ENCODE measurements at places on chromosomes 3 and 15.

DNA sequence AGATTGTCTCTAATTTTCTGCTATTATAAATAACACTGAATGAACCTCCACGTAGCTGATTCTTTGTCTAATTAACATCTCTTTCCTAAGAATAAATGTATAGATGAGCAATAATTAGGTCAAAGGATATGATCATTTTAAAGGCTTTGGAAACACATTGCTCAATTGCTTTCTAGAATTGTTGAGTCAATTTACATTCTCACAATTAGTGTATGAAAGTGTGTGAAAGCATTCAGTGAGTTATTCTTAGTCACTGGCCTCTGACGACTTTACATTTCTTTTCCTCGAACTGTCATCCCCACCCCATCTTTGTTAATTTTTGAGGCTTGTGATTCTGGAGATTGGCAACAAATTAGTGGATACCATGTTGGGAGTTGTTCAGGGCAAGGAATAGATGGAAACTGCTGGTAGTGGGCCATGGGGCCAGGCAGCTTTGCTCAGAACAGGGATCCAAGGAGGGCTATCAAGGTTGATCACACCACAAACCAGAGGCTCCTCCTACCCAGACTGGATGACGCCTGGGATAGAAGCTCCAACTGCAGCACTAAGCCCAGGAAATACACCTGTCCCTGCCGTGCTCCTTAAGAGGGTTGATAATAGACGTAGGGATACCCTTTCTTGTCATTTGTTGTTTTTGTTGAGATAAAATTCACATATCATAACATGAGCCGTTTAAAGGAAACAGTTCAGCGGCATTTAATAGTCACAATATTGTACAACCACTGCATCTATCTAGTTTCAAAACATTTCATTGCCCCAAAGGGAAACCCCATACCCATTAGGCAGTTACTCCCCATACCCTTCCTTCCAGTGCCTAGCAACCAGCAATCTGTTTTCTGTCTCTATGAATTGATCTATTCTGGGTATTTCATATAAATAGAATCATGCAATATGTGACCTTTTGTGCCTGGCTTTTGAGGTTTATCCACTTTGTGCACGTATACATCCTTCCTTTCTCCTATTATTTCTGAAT, 27.9 kb downstream of the EIF1B start:
- DNase-seq = no peak

GRCh38 chr3:128274837-128275236, 121.6 kb downstream of the EEFSEC start:
- peak; percentile 30 for DNase-seq

DNA sequence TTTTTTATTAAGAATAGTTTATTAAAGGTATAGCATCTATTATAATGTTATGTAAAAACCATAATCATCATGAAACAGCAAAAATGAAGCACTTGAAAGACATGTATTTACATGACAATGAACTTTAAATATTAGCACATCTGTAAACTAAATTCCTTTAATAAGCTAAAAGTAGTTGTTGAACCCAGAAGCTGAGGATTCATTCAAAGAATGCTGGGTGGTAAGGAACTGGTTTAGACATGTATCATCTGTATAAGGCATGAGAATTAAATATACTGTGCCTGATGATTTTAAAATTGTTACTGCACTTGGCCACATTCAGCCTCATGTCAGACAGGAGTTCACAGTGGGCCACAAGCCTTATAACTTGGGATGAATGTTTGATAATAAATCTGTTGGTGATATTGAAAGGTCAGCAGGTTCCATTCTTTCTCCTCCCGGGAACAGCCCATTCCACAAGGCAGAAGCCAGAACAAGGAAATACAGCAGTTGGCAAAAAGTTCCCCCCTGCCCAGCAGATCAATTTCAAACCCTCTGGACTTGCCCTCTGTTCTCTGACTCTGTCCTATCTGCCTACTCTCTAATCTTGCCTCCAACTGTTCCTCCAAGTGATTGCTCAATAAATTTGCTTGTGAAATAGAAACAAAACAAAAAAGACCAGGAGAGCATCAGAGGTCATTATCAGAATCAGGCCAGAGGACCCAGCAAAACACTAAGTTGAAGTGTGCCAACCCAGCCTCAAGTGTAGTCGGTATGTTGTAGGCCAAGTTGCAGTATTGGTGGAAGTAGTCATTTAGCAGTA, 49.8 kb upstream of the TEX264 start:
- DNase-seq = no peak

GRCh38 chr3:107493134-107493533, 29.6 kb upstream of the BBX start:
- no peak for DNase-seq

DNA sequence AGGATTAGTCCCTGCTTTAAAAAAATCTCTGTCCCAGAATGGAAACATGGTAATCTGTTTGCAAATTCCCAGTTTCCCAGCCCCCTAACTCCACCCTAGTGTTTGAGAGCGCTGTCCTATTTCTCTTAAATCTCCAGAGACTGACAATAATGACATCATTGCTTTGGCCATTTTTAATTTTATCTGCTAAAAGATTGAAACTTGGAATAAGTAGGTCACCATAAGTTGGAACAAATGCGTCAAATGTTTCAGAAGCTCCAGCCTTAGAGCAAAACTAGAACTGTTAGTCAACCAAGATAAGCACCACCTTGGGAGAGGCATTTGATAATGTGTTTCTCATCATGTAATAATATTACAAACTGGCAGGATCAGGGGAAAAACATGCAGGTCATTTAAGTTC, 25.7 kb upstream of the MB21D2 start:
- no peak for DNase-seq

DNA sequence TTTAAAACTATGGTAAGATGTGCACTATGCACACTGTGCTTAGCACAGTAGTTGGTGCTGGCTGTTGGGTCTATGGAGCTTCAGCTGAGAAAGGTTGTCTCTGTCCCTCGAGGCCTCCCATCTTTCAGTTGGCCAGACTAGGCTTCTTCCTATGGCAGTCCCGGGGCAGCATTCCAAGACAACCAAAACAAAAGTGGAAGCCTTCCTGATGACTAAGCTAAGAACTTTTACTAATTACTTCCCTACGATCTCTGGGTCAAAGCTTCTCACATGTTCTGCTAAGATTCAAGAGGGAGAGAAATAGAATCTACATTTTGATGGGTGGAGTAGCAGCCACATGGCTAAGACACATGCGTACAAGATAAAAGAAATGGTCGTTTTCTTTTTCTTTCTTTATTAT, 342.8 kb downstream of the TUSC7 start:
- DNase-seq = no peak

DNA sequence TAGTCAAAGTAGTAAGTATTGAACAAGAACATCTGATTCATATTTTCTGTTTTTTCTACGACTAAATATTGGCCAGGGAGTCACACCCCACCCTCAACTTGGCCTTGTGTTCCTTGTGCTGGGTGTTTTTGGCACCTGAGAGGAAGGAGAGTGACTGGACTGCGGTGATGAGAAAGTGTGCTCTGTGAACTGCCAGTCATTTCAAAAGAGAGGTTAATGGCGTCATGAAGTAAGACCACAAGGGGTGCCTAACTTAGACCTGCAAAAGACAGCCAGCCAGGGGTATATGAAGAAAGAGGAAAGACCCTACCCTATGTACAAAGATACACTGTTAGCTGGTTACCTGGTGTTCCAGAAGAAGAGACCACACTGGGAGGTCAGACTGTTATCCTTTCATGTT, 58.4 kb upstream of the COL8A1 start:
- no peak for DNase-seq

GRCh38 chr3:72659596-72659995, 188.6 kb downstream of the SHQ1 start:
- no peak for DNase-seq

DNA sequence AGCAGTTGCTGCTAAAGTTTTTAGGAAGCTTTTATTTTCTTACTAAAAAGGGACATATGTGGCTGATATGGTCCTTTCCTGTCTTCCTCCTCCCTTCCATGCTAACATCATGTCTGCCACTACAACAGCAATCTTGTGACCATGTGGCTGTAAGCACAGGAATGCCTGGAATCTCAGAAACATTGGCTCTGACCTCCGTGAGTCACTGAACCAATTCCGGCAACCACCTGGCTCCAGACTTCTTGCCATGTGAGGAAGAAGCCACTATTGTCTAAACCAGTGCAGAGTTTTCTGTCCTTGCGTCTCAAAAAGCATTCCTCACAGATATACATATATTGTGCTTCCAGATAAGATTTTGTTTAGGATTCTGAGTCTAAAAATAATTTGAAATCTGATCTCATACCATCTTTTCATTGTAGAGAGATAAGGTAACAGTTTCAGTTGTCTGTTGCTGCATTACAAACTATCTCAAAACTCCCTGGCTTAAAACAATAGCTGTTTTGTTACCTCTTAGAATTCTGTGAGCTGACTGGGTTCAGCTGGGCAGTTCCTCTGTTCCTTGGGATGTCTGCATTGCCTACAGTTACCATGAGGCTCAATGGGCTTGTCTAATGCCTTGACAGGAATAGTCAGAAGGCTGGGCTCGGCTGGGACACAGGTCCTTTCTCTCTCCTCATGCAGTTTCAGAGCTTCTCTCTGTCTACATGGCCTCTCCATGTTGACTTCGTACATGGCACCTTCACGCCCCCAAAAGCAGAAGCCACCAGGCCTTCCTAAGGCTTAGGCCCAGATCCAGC, 77.3 kb upstream of the MAGI1 start:
- DNase-seq = peak; percentile 79

DNA sequence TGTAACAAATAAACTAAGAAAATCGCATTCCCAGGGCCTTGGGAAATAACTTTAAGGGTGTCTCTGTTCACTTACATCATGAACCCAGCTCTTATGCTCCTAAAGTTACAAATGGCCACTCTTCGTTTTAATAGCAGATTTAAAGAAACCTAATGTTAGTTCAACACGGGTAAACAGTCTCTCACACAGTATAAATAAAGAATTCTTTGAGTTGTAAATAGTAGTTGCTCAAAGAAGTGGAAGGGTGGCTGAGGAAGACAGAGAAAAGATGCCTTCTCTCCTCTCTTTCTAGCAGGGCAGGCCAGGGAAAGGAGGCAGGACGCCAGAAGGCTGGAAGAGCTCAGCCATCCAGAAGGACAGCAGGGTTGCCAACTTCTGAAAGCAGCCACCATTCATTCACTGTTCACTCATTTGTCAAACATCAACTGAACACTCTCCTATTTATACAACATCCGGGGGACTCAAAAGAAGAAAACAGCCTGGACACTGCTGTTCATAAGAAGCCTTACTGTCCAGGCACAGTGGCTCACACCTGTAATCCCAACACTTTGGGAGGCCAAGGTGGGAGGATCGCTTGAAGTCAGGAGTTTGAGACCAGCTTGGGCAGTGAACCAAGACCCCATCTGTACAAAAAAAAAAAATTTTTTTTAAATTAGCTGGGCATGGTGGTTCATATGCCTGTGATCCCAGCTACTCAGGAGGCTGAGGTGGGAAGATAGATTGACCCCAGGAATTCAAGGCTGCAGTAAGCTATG, 47.3 kb downstream of the WWTR1 start:
- no peak for DNase-seq

DNA sequence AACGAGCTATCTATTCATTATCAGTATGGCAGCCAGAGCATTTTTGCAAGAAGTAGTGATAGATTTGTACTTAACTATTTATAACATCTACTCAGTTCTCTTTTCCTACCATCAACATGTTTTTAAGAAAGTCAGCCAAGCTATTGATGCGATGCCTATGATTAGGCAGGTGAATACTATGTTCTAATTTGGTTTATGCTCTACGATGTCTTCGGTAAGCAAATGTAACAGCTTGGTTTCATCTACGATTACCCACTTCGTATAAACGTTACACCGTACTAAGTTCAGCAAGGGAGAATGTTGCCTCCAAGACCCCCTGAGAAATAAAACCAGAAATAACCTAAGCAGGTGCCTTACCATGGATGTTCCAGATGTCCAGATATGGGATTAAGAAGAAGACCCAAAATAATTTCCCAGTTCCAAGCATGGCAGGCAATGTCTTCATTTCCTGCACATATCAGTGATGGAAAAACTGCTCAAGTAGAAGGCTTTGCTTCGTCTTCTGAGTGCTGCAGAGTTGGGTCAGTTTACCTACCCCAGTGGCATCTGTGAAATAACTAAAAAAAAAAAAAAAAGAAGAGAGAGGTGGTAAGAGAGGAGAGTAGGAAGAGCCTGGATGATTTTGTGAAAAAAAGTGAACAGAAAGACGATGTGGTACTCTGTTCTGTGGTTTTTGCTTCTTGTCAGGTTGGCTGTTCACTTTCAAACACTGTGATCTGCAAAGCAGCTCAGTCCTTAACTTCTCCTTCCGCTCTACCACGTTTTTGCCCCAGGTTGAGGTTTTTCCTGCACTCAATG, at the start of gene BTLA:
BTLA (minus strand) TSS at position 559 of the 798 bp plus-strand sequence; CDS start at position 445, 114 bp downstream.
- no peak for DNase-seq

DNA sequence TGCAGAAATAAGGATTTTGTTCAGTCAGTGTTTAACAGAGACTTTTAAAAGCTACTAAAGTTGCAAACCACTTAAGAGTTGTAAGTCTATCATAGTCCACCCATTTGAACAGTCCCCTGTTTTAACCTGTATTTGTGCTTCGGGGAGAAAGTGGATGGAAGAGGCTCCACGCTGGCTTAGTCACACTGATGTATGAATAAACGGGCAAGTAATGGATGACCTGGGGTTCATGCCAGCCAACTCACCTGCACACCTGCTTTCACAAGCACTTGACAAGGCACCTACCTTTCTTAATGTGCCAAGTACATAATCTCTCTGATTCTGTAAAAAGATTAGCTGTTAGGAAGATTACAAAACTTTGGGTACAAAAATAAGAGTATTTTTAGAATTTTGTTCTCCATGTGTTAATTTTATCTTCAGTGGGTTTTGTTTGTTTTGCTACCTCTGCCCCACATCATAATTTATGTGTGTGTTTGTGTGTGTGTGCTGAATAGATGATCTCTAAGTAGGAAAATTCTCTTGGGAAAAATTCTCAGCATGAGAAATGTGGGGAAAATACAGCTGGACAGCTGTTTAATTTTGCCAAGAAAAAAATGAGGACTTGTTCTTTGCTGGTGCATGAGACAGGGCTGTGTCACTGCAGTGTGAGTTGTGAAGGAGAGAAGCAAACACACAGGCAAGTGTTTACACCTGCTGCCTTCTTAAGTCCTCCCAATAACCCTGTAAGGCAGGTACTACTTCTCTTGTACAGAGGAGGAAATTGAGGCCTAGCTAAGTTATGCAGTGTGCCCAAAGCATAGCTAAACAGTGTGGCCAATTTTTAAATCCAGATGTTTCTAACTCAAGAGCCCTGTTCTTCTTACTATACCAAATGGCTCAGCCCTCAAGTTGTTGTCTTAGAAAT, 181.2 kb upstream of the IL12A start:
- DNase-seq = no peak

- no peak for DNase-seq
Observed at GRCh38 chr3:195007151-195007550, 263.8 kb downstream of the XXYLT1 start.

Data from Calu3 (cell line).